ENCODE measurements at places on chromosomes 2 and 18.

- DNase-seq, result no peak
These were observed 130.9 kb downstream of the TPGS2 start for GRCh38 chr18:36697905-36698304.

GRCh38 chr2:65366595-65367125 is 65.7 kb downstream of the SPRED2 start:
- DNase-seq, result peak; percentile 62

DNA sequence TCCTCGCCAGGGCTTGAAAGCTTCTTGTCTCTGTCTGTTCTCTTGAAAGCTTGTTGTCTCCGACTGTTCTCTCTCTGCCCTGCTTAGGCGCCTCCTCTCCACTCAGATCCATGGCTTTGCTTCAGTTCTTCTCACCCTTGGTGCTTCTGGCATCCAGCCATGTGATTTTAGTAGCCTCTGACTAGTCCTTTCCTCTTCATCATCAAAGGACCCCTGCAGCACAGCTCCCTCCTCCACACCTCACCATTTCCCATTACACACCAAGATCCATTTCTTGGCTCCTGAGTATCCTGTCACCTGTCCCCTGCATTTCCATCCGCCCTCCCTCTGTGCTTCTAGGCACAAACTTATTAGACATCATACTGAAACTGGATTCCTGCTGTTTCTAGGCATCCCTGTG is 59.4 kb downstream of the ZNF236 start:
- no peak for DNase-seq

DNA sequence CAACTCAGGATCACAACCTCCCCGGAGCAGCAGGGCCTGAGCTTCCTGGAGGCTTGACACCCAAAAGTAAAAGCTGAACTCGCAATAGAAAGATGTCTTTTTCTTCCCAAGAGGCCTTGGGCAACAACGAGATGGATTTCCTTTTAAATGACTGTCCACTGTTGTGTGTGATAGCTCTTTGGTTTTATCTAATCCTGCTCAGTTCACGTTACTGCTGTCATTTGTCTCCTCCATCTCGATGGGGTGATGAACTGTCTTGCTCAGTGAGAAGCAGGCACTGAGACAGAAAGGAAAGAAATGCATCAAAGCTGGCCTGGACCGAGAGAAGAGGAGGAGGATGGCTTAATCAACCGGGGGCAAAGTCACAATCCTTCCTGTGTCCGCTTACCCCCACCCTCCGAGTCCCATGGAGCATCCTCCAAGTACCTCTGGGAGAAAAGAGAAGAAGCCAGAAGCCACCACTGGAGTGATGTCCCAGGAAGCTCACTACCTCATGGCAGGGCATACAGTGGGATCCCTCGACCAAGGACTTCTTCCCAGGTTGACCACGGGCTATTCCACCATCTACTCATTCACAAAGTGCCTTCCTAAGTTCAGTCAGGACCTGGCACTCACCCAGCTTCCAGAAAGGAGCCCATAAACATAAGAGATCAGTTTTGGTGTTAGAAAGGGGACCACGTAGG is 68.5 kb downstream of the GALNT14 start:
- DNase-seq, result no peak

- no peak for DNase-seq
These were observed 29.9 kb upstream of the OTOS start for GRCh38 chr2:240170354-240170735.

DNA sequence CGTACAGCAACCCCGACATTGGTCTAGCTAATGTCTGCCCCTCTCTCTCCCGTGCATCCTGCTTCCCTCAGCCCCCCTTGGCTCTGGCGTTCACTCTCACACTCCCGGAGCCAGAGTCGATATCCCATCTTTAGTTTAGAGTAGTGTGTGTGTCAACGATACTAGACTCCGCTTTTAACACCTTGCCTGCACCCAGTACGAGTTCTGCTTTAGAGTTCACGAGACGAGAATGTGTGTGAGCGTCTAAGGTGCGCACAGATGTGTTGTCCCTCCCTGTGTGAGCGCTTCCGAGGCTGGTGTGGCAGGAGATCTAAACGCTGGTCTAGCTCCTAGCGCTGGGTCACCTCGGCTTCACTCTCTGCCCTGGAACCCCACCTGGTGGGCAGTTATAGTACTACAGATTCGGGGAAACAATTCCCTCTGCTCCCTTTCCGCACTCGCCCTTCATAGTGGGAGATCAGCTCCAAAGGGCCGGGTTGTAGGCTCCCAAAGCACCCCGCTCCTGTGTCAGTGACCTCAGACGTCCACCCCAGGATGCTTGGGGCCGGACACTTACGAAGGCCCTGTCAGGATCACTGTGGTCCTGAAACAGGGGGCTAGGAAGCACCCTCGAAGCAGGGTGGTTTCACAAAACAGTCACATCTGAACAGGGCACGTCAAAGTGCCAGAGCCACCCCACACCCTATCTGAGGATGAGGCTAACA is 2.6 kb upstream of the CYP26B1 start:
- peak; percentile 77 for DNase-seq

GRCh38 chr2:8389431-8390108 is 292.3 kb upstream of the ID2 start:
- no peak for DNase-seq

DNA sequence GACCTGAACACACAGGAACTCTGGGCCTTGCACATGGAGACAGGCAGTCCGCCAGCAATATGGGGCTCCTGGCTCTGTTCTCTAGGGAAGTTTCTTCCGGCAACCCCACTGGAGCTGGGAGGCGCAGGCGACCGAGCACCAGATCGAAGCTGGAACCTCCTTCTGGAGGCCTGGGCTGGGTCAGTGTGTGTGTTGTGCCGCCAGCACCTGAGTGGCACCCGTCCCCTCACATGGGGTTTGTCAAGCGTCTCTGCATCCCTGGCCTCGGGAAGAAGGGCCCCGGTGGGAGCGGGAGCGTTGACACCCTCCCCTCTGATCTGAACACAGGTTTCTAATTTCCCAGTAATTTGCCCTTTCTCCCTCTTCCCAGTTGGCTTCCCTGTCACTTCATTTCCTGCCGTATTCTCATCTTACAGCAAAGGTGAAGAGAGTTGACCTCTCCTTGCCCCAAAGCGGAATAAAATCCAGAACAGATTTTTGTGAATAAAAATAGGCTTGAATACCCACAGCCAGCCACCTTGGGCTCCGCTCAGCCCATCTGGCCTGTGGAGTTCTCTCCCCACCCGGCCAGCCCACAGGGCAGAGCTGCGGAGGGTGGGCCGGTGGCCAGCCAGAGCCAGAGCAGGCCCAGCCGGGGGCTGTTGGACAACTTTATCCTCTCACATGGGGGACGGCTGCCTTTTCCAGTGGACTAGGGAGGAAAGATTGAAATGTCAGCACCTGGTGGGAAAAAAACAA is 85.9 kb downstream of the APOB start:
- no peak for DNase-seq

GRCh38 chr2:241897231-241897916 is 27.8 kb downstream of the RTP5 start:
- no peak for DNase-seq

DNA sequence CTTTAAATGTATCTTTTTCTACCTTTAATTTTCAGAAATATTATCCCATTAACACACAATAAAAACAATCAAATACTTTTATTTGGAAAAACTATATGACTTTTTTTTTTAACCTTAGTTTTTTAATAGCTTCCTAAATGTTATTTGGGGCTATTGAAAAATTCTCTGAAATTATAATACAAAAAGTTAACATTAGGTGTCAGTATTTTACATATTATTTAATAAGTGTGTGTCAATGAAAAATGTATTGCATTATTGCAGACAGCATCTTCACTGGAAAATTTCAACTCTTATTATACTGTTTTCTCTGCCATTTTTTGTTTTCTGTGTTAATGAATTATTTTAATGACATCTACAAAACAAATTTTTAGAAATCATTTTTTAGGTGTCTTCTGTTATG is 51.1 kb upstream of the ARHGAP15 start:
- DNase-seq, result no peak

GRCh38 chr2:231644426-231644825 is 51.8 kb downstream of the TEX44 start:
- no peak for DNase-seq

DNA sequence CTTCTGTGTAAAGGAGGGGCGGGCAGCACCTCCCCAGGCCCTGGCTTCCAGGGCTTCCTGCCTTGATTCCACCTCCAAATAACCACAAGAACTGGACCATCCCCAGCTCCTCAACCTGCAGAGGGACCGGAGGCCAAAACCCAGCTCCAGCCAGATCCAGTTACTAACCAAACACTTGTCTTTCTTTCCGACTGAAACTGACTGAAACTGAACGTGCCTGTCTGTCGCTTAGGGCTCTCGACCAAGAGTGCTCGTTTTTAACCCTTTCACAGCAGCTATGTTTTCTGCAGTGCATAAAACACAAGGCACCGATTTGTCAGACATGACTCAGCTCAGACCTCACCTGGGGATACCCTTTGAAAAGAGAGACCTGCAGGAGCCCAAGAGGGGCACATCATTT is 249.9 kb upstream of the SIX2 start:
- DNase-seq, result no peak

GRCh38 chr2:173214213-173214612 is 138.6 kb downstream of the MAP3K20 start:
- no peak for DNase-seq

DNA sequence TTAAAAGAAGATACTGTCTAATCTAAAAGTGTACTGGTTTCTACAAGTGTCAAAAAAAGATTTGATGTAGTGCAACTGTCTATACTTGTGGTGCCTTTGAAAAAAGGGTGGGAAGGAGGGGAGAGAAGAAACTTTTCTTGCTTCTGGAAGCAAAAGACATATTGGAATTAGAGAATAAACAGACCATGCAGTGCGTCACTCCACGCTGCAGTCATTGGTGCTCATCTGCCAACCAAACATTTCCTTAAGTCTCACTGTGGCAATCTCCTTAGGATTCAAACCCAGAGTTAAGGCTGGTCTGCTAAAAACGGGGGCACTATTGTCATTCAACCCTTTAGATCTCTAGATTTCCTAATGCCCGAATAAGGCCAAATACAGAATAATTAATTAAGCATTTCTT is 50.9 kb downstream of the PELI1 start:
- no peak for DNase-seq

DNA sequence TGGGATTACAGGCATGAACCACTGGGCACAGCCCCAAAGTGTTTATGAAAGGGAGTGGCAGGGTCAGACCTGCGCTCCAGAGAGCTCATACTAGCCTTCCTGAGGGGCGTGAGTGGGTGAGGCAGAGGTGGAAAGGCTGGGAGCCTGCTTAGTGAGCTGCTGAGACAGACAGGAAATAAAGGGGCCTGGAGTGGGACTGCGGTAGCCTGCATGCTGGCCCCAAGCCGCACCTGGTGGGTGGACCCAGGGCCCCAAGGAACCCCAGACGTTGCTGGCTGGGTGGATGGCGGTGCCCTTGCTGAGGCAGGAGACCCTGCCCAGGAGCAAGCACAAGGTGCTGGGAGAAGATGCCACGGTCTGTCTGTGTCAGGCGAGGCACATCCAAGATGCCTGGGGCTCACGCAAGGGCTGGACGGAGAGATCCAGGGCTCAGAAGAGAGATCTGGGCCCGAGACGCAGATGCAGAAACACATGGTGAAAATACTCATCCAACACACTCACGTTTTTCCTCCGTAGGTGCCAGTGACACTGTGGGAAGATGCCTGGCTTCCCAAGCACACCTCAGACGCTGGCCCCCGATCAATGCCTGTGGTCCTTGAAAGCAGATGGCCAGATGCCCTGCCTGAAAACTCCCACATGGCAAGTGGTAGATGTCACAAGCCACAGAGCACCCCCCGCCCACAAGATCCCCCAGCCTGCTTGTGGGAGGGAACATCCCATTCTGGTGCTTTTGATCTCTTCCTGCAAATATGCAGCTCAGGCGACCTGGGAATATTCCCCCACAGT is 151.1 kb downstream of the GLI2 start:
- no peak for DNase-seq

DNA sequence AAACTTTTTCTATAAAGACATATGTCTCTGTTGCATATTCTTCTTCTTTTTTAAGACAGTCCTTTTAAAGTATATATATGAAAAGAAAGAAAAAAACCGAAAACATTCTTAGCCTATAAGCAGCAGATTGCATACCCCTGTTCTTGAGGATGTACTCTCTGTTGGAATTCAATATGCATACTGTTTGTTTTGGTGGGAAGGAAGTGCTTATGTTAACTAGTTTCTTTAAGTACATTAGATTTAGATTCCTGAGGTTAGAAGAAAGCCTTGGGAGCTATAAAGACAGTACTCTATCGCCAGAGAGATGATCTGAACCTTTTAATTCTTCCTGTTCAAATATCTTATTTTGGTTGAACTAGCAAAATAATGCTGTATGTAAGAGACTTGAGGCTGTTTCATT is 46.8 kb upstream of the TBR1 start:
- no peak for DNase-seq

DNA sequence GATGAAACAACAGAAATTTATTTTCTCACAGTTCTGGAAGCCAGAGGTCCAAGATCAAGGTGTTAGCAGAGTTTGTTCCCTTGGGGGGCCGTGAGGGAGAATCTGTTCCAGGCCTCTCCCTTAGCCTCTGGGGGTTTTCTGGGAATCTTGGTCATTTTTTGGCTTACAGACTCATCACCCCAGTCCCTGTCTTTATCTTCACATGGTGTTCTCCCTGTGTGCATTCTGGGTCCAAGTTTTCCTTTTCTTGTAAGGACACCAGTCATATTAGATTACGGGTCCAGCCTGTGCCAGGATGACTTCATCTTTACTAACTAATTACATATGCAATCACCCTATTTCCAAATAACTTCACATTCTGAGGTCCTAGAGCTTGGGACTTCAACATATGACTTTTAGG is 292.5 kb upstream of the TRIB2 start:
- DNase-seq, result no peak

DNA sequence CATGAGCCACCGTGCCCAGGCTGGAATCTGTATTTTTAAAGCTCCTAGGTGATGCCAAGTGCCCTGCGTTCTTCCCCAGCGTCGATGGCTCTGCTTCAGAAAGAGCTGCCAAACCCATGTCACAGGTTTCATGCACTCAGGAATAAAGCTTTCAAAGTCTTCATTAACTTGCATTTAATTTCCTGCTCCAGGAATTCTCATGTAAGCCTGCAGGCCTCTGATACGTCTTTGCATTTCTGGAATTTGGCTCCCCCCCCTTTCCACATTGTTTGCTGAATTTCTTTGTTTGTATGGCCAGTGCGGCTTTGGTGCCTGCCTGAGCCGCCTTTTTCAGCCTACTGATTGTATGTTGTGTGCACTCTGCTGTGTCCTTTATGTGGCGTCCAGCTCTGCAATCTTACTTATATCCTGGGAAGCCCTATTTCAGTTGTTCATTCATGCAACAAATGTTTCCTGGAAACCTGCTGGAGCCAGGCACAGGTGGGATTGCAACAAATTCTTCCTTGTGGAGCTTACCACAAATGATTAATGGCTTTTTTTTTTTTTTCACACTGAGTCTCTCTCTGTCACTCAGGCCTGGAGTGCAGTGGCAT is 17.9 kb upstream of the OTOF start:
- DNase-seq, result no peak

DNA sequence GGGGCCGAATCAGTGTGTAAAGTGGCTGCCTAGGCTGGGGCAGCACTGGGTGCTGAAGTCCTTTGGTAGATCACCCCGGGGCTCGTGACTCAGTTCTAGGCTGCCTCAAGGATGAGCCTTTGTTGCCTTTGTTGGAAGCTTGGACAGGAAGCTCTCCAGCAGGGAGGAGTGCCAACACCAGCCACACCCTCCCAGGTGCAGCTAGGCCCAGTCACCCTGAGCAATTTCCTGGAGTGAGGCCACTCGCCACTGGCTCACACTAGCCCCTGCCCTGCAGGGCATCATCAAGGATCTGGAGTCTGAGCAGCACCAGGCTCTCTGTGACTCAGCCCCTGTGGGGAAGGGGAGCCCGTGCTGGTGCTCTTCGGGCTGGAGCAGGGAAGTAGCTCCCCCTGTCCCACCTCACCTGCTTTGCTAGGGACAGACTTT is 6.7 kb upstream of the SDC1 start:
- no peak for DNase-seq

All from GM10248 (cell line).